ENCODE measurements at places on chromosomes 11 and 22.

- no peak for DNase-seq
These were observed 146.2 kb downstream of the ARHGAP42 start for GRCh38 chr11:100833276-100833675.

DNA sequence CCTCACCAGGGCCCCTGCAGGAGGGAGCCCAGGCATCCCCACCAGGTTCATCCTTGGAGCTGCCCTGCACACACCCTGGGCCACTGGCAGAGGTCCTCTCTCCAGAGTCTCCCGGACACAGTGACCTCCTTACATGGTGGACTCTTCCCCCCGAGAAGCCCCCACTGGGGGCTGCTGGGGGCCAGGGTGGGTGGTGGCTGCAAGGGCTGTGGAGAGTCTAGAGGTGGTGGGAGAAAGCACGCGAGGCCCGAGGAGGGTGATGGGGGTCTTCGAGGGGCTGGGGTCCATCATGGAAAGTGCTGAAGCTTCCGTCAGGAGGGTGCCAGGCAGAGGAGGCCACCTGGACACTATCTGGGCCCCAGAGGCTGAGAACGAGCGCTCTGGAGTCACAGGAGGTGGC lies 17.6 kb downstream of the PGA5 start:
- no peak for DNase-seq

DNA sequence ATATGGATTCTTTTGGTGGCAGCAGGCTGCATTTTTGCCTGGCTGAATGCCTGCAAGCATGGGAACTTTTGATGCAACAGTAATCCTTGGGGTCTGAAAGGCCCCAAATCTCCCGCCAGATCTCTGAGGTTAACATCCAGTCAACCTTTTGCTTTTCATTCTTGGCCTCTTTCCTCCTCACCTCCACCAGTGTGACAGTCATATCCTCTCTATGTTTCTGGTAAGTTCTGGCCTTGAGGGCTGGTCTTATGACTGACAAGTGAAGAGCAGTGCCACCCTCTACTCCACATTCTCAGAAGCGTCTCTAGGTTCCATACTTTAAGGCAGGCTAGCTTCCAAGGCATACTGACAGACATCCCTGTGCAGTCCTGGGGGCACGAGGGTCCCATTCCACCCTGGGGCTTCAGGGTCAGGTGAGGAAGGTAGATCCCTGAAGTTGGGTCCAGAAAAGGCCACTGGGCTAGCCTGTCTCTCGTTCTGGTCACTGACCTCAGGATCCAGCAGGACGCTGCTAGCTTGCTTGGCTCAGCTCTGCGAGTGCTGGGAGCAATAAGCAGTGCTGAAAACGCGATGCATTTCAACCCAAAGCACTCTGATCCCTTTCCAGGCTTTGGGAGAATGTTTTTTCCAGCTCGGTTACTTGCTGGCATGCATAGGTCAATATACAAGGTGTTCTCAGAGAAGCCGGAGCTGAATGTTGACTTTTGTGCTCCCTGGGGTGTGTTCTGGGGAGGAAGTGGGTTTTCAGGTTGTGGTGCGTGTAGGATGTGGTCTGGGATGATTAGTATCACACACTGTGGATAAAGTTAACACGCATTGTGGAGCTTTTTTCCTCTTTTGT lies 75.2 kb downstream of the PTPRJ start:
- no peak for DNase-seq

- no peak for DNase-seq
These were observed 78.7 kb upstream of the NARS2 start for GRCh38 chr11:78653294-78653909.

DNA sequence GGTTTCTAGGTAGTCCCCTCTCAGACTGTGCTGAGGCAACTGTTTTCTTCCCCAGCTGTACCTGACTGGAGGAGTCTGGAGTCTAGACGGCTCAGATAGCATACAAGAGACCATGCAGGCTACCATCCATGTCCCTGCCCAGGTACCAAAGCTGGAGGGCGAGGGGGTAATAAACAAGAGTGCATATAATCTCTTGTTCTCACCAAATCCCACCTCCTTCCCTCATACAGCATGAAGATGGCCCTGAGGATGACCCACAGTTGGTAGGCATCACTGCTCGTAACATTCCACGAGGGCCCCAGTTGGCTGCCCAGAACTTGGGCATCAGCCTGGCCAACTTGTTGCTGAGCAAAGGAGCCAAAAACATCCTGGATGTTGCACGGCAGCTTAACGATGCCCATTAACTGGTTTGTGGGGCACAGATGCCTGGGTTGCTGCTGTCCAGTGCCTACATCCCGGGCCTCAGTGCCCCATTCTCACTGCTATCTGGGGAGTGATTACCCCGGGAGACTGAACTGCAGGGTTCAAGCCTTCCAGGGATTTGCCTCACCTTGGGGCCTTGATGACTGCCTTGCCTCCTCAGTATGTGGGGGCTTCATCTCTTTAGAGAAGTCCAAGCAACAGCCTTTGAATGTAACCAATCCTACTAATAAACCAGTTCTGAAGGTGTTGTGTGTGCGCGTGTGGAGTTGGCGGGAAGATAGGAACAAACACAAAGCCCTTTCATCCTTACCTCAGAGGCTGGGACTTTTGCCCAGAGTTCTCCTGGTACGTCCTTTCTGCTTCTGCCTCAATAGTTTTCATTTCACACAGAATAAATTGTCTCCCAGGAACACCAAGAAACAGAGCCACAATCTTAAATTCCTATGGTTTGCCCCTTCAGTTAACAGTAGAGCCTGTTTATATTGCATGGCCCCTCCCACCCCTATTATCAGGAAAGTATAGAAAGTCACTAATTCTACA lies 8.5 kb downstream of the HMBS start:
- DNase-seq, result no peak

- DNase-seq, result no peak
These were observed 969 bp downstream of the CCDC117 start for GRCh38 chr22:28773461-28773867.

DNA sequence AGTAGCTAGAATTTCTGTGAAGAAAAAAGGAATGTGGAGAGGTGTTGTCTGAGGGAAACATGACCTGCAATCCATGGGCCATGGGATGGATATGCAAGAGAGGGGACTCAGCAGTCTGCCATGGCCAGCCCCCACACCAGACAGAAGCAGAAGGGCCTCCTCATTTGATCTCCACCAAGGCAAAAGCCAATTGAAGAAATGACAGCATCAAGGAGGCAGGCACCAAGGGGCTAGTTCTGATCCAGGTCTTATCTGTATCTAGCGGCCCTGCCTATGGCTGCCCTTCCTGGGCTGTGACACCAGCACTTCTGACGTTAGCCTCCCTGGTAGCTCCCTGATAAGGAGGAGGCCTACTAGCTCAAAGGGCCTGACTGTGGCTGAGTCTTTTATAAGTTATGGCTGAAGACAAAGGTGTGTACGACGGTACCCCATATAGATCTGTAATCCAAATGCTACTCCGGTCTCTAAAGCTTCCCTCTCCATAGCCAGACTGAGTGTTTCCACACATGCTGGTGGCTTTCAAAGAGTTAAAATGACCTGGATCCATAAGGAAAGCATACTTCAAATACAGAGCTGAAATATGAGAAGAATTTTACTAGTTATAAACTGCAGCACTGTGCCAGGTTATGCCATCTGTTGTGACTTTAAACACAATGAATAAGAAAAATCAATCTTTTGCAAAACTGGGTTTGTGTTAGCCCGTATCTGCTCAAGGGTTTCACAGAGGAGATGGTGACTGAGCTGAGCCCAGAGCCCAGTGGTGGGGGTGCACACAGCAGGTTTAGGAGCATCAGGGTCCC lies 34.4 kb downstream of the HIRA start:
- no peak for DNase-seq

DNA sequence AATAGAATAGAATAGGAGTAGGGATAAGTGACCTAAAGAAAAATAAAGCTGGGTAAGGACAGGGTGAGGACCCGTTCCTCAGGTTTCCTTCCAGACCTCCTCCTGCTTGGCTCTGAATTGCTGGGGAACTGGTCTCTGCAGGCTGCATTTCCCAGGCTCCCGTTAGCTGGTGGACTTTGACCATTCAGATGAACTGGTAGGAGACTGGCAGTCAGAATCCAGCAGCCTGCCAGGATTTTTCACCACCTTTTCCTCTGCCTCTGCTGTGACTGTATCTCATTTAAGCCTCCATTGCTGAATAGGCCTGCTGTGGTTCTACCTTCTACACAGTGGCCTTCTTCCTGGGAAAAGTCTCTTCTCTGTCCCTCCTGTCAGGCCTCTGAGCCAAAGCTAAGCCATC lies 24.6 kb upstream of the SMPD1 start:
- no peak for DNase-seq

- no peak for DNase-seq
These were observed 64.6 kb downstream of the FLRT1 start for GRCh38 chr11:64100360-64100759.

DNA sequence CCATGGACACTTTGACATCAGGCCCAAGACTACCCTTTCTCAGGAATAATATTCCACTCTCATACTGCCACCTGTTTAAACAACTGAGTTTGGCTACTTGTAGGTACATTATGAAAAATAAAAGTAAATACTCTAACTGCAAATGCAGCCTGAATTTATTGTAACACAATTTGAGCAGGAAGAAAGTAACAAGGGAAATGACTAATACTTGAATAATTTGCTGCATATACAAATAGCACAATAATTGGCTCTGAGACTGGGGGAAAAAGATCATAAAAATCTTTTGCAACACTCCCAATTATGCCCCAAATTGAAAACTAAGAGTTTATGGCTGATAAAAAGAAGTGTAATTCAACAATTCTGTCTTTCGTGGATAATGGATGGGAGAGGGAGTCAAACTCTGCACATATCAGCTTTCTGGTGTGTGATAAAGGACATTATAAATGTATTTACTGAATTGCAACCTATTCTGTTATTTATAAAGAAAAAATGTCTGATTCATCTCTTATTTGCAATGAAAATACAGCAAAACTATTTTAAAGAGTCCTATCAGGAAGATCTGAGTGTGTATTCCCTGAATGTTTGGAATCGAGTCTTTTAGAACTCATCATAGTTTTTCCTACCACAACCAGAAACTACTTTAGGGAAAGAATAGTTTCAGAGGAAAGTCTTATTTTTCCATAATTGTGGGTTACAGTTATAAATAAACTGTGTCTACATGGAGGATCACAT lies 359.0 kb downstream of the JRKL start:
- DNase-seq, result no peak

- DNase-seq, result no peak
These were observed 2.8 kb downstream of the SIAE start for GRCh38 chr11:124670732-124671131.

- DNase-seq, result no peak
These were observed 95.4 kb downstream of the MORC2 start for GRCh38 chr22:30873086-30873650.

GRCh38 chr11:6357222-6357621 lies 33.1 kb upstream of the SMPD1 start:
- no peak for DNase-seq

DNA sequence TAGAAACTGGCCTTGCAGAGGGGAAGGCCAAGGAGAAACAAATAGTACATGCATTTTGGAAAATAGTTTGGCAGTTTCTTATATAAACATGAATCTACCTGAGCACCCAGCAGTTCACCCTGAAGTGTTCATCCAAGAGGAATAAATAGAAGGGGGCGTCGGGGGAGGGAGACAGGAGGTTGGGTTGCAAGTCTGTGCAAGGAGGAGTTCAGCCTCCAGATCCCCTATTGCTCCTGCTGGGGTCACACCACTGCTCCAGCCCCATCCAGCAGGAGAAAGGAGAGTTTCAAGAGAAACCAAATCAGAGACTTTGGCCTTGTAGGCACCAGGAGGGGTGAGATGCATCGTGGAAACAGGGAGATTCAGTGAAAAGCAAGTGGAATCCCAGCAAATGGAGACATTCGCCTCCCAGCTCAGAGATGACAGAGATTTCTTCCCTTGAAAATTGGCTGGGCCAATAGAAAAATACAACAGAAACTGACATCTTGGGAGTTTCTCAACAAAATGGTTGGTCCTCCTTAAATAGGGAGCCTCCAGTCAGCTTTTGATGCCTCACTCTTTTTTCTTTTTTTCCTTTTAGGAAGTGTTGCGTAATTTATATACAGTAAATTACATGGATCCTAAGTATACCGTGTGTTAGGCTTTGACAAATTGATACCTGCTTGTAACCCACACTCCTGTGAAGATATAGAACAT lies 34.1 kb downstream of the OTOG start:
- DNase-seq, result no peak

DNA sequence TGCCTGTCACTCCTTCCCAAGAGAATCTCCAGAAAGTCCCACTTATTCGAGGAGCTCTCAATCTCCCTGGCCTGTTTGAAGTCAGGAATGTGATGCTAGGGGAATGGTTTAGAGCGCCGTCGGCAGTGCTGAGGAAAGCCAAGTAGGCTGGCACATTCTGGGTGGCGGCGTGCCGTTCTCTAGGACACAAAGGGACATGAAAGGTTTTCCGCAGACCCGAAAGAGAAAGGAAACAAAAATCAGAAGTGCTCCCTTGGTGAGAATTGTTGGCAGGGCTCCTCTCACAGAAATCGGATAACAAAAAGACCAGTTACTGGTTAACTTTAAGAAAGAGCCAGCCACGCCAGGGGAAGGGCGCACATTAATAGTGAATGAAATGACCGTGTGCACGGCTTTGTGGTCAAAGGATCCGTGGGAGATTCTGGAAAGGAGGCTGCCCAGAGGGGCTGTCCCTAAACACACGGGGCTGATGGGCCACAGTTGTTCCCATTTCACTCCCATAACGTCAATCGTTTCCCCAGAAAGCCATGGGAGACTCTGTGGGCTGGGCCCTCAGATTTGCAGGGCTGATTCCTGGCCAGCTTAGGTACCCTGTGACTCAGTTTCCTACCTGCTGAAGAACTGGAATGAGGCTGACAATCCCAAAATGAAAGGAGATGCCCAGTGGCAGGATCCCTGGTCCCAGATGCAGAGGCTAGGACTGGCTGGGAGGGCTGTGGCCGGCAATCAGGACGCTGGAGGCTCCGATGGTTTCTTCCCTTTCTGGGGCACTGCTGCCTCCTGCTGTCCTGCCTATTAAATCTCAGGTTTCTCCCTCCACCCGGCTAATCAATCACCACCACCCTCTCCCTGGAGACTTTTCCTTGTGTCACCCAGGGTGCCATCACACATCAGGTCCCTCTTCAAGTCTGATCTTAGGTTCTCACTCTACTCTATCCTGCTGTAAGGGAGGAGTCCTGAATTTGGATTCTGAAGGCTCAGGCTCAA lies 82.3 kb downstream of the RCN1 start:
- DNase-seq, result no peak

DNA sequence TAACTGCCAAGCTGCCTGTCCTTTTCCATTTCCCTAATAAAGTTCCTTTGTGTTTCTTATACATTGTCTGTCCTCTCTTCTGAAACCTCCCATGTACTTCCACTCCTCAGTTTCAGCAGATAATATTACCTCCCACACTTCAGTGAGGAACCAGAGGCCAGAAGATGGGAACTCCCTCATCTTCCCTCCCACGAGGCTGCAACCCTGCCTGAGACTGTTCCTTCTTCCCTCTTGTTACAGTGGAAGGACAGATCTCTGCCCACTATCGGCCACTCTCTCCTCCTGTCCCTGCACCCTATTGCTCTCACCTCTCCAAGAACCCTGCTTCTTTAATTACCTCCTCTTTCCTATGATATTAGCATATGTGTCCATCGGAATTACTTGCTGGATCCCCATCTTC lies 38.1 kb upstream of the SWAP70 start:
- DNase-seq, result no peak

DNA sequence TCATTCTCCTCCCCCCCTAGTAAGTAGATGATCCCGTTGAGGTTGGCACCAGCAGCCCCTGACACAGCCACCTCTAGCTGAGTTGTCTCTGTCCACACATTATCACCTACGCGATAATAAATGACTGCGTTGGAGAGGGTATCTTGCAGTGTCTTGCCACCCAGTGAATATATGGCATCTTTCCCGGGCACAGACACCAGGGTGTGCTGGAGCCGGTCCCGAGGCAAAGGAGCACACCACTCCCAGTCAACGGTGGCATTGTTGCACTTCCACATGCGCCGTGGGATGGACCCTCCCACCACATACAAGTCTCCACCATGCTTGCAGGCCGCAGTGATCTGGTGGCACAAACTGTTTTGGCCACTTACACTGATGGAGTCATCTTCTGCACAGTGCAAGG lies 5.4 kb downstream of the KBTBD4 start:
- DNase-seq, result no peak
